Right atrium auricular region (tissue), 2 donors: ENCODE measurements at places on chromosomes 3 and 15. TPM values are rescaled to one million over a fixed set of nuclear protein-coding genes. Genes with fewer than 3 reads are reported as not detected.

The ZBED2 gene
- 0.47 TPM for total RNA-seq

The FSIP1 gene
- 0.24 TPM for total RNA-seq

GRCh38 chr15:42914728-42915497 is 5.7 kb downstream of the TTBK2 start:
- H3K36me3 ChIP-seq, result no peaks in the 10 kb centered on the region
- no peaks in the 10 kb centered on the region for H3K27me3 ChIP-seq
- H3K4me1 ChIP-seq, result peaks cover 19% of the 10 kb centered on the region
- no peak overlapping the region for H3K4me3 ChIP-seq
- no peak for DNase-seq
- H3K27ac ChIP-seq, result no peak overlapping the region

GRCh38 chr3:53773611-53774368 is 72.4 kb downstream of the CHDH start:
- no peaks in the 10 kb centered on the region for H3K36me3 ChIP-seq
- no peaks in the 10 kb centered on the region for H3K27me3 ChIP-seq
- H3K4me1 ChIP-seq, result no peaks in the 10 kb centered on the region
- DNase-seq, result no peak
- H3K27ac ChIP-seq, result no peak overlapping the region
- H3K4me3 ChIP-seq, result no peak overlapping the region

The ADCY5 gene
- 105 TPM for total RNA-seq

The TMEM108 gene
- total RNA-seq, result 5.1 TPM

- no peak for DNase-seq
- no peak overlapping the region for H3K27ac ChIP-seq
- H3K27me3 ChIP-seq, result no peaks in the 10 kb centered on the region
- H3K4me3 ChIP-seq, result no peak overlapping the region
- no peaks in the 10 kb centered on the region for H3K36me3 ChIP-seq
- H3K4me1 ChIP-seq, result peaks cover 12% of the 10 kb centered on the region
Measured at GRCh38 chr3:126375835-126376331, 18.7 kb upstream of the KLF15 start.

GRCh38 chr3:40768536-40768935 is 243.8 kb downstream of the ZNF621 start:
- H3K36me3 ChIP-seq, result no peaks in the 10 kb centered on the region
- no peak for DNase-seq
- no peak overlapping the region for H3K4me3 ChIP-seq
- no peaks in the 10 kb centered on the region for H3K4me1 ChIP-seq

DNA sequence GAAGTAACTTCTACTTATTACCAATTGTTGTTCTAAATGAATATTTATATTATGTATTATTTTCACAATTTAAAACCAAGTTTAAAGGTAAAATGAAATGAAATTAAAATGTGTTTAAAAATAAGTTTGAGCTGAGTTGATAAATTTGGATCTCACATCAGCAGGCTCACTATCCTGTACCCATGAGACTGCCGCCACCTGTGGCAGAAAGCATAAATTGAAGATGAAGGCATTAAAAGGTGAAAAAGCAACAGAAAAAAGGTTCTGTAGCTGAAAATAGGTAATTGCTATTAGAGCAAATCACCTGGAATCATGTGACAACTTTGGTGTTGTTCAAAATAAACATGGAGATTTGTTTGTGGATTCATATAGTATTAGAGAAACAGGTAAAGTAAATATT is 133.0 kb upstream of the CADM2 start:
- H3K36me3 ChIP-seq, result no peaks in the 10 kb centered on the region
- no peak overlapping the region for H3K27ac ChIP-seq

DNA sequence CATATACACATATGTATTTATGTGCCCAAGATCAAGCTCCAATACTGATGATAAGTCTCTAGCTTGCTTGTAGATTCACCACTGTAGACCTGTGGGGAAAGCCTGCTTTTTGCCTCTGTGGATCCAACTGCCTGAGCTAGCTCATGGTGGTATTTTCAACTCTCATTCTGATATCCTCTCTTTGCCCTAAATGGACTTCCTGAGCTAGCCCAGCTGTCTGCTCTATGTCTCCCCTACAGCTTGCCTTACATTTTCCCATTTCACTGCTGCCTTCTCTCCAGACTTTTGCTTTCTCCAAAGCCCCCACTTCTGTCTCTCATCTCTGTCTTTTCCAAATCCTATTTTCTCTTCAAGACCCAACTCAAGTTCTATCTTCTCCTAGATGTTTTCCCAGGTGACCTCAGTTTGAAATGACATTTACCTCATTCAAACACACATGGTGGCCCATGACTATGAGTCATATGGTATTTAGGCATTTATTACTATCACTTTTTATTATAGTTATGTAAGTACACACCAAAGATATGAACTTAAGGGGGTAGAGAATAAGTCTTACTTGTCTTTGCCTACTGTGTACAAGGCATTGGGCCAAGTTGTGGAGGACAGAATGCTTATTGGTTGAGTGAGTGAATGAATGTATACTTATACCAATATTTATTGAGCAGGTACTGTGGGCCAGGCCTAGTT is 191.7 kb downstream of the NR1D2 start:
- H3K4me1 ChIP-seq, result no peaks in the 10 kb centered on the region
- no peaks in the 10 kb centered on the region for H3K36me3 ChIP-seq
- no peaks in the 10 kb centered on the region for H3K27me3 ChIP-seq
- H3K4me3 ChIP-seq, result no peak overlapping the region

The MESP2 gene
- total RNA-seq, result not detected

GRCh38 chr3:151248772-151249337 is 29.5 kb downstream of the P2RY14 start:
- peak overlapping the region; percentile 29 for H3K27ac ChIP-seq
- H3K4me1 ChIP-seq, result no peaks in the 10 kb centered on the region

DNA sequence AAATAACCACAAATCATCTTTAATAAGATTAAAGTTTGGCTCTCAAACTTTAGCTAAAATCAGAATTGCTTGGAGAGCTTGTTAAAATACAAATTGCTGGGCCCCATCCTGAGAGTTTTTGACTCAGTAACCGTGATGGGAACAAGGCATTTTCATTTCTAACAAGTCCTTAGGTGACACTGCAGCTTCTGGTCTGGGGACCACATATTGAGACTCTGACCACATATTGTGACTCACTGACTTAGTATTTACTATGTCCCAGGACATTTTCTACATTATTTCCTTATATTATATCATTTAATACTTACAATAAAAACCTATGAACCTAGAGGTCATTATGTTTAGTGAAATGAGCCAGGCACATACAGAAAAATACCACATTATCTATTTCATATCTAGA is 164.5 kb downstream of the ZMAT3 start:
- DNase-seq, result no peak
- H3K27me3 ChIP-seq, result no peaks in the 10 kb centered on the region
- no peaks in the 10 kb centered on the region for H3K4me1 ChIP-seq
- no peak overlapping the region for H3K27ac ChIP-seq
- no peaks in the 10 kb centered on the region for H3K36me3 ChIP-seq

- H3K4me3 ChIP-seq, result no peak overlapping the region
- H3K27ac ChIP-seq, result no peak overlapping the region
- peaks cover 8% of the 10 kb centered on the region for H3K4me1 ChIP-seq
- DNase-seq, result no peak
- no peaks in the 10 kb centered on the region for H3K36me3 ChIP-seq
Measured at GRCh38 chr3:66336333-66336766, 115.5 kb downstream of the SLC25A26 start.

DNA sequence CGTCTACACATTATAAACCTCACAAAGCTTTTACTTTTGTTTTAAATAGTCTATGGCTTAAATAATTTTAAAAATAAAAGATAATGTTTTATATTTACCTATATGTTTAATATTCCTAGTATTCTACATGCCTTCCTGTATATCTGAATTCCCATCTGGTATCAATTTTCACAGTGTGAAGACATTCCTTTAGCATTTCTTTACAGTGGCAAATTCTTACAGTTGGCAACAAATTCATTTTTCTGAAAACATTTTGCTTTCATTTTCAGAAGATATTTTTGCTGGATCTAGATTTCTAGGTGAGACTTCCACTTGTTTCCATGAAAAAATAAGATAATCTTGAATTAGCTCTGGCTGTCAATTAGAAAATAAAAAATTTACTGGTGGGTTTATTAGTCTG is 471.4 kb upstream of the NAALADL2 start:
- H3K27ac ChIP-seq, result no peak overlapping the region
- H3K4me3 ChIP-seq, result no peak overlapping the region
- no peaks in the 10 kb centered on the region for H3K4me1 ChIP-seq
- no peaks in the 10 kb centered on the region for H3K27me3 ChIP-seq

DNA sequence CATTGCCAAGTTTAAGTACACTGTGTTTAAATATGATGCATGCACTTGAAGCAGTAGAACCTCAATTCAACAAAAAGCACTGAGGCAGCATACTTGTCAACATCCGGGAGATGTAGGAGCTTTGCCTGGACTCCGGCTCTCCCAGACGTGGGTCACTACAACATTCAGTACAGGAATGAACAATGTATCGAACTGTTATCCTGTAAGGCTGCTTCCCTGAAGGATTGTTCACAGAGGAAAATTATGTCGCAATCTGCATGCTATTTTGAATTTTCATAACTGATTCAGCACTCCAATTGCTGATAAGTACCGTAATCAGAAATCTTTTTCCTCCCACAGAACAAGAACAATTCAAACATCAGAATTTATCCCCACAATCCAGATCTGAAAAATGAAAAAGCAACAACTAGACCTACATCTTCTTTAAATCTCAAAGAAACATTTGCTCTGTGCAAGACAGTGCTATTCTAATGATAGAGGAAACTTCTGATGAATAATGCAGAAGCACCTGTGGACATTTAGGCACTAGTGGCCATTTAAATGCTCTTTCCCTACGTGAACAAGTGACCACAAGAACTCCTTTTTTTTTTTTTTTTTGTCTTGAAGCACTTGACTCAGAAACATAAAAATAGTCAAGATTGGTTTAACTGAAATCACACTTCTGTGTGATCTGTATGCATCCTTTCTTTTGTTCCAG is 113.4 kb downstream of the PLCH1 start:
- no peak overlapping the region for H3K4me3 ChIP-seq
- H3K36me3 ChIP-seq, result no peaks in the 10 kb centered on the region
- DNase-seq, result no peak
- H3K27me3 ChIP-seq, result no peaks in the 10 kb centered on the region

The CLRN1 gene
- total RNA-seq, result not detected

GRCh38 chr3:4078903-4079302 is 224.3 kb upstream of the SETMAR start:
- H3K27me3 ChIP-seq, result no peaks in the 10 kb centered on the region
- no peaks in the 10 kb centered on the region for H3K36me3 ChIP-seq
- H3K27ac ChIP-seq, result no peak overlapping the region
- H3K4me3 ChIP-seq, result no peak overlapping the region
- H3K4me1 ChIP-seq, result no peaks in the 10 kb centered on the region
- DNase-seq, result no peak

DNA sequence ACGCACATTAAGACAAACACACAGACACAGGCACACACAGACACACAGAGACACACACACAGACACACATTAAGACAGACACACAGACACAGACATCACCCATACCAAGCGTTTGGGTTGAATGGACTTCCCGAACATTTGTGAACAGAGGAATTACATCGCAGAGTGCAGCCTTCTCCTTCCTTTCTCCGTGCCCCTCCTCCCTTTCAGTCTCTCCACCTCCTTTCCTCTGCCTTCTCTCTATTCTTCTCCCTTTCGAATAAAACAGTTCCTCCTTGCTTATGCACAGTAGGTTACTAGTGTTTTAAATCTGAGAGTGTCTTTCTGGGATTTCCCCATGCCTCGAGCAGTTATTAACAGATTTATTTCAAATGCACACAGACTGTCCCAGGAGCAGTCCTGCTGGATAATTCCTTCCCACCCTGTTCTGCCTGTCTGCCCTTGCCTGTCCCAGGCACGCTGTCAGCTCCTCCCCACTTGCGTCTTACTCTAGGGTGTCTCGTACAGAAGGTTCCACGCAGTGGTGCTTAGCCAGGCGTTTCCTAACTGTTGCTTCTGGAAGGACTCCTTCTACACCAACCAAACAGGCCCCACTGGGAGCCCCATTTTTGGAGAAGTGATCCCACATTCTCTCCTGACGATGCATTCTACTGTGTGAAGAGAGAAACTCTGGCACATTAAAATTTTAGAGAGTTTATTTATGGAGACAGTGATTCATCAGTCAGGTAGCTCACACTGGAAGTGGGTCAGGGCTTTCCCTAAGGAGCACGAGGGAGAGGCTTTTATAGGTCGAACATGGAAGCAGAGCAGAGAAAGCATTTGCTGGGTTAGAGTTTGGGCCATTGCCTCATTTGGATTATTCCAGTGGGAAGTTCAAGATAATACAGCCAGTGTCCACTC is 163.8 kb downstream of the SV2B start:
- H3K4me1 ChIP-seq, result peaks cover 26% of the 10 kb centered on the region
- H3K4me3 ChIP-seq, result peak overlapping the region; percentile 0
- H3K36me3 ChIP-seq, result no peaks in the 10 kb centered on the region

- no peak overlapping the region for H3K4me3 ChIP-seq
- no peak for DNase-seq
- H3K36me3 ChIP-seq, result no peaks in the 10 kb centered on the region
- no peaks in the 10 kb centered on the region for H3K27me3 ChIP-seq
Measured at GRCh38 chr3:157819270-157820156, 286.7 kb downstream of the SHOX2 start.

The ITIH4 gene
- total RNA-seq, result 1.2 TPM

GRCh38 chr3:107853821-107854220 is 237.0 kb downstream of the CD47 start:
- no peaks in the 10 kb centered on the region for H3K4me1 ChIP-seq
- no peak for DNase-seq
- H3K27ac ChIP-seq, result no peak overlapping the region
- no peaks in the 10 kb centered on the region for H3K36me3 ChIP-seq

DNA sequence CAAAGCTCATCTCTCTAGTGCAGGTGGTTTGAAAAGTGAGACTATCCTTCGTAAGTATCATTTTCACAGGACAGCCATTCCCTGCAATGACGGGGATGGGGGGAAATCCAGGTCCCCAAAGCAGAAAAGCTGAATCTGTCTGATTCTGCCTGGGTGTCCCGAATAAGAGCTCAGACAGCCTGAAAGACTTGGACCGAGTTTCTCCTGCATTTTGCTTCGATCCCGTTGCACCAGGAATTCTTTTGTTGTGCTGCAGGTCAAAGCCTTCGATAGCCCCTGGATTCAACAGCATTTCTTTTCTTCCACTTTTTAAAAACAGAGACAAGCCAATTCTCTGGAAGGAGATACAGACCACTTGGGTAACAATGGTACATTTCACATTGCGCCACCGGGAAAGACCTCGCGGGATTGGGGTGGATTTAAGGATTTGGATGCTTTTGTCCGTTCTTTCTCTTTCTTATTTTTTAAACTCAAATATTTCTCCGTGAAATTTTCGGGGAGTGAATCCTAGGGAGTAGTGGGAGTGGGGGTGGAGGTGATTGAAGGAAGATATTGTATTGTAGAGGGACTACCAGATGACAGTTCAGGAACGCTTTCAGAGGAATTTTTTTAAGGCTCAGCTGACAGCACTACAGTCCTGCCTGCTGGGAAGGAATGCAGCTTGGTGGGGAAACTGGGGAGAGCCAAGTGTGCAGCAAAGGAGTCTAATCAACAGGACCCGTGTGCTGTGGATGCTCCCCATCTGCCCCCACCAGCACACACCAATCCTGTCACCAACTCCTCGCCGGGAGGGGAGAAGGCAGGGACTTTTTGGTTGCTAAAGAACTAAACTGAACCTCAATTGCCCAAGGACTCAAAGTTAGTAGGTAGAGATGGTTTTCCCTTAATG is 2.6 kb downstream of the SLITRK3 start:
- peak overlapping the region; percentile 41 for H3K4me3 ChIP-seq
- no peak overlapping the region for H3K27ac ChIP-seq
- no peak for DNase-seq
- no peaks in the 10 kb centered on the region for H3K36me3 ChIP-seq
- H3K4me1 ChIP-seq, result no peaks in the 10 kb centered on the region
- H3K27me3 ChIP-seq, result peaks cover 17% of the 10 kb centered on the region

The ACOX2 gene
- total RNA-seq, result 30.2 TPM

GRCh38 chr3:157059661-157060060 is 100.3 kb downstream of the CCNL1 start:
- no peaks in the 10 kb centered on the region for H3K36me3 ChIP-seq
- DNase-seq, result no peak
- no peak overlapping the region for H3K4me3 ChIP-seq
- H3K27me3 ChIP-seq, result no peaks in the 10 kb centered on the region
